Pericardium fibroblast (primary cell): ENCODE measurements at places on chromosomes 12 and 14. TPM values are rescaled to one million over a fixed set of nuclear protein-coding genes. Genes with fewer than 3 reads are reported as not detected.

GPX2 gene
- not detected in 2 replicates for total RNA-seq

TC2N gene
- total RNA-seq = 1.0 and 1.5 TPM in 2 replicates

FRMD6 gene
- total RNA-seq = 27.9 and 35.3 TPM in 2 replicates

IAPP gene
- total RNA-seq = not detected in 2 replicates

KLRC2 gene
- total RNA-seq = not detected in 2 replicates

TMEM119 gene
- 182 and 212 TPM in 2 replicates for total RNA-seq

PTPRO gene
- 0.09 and 0.23 TPM in 2 replicates for total RNA-seq

LPAR5 gene
- 3.6 TPM in 1 of 2 replicates, not detected in the other for total RNA-seq

ADAM20 gene
- 0.17 TPM in 1 of 2 replicates, not detected in the other for total RNA-seq
